Caki2 (cell line): ENCODE measurements at places on chromosomes 4 and X.
A peak's percentile ranks its signal among the peaks of the same experiment; 100 is the strongest.

DNA sequence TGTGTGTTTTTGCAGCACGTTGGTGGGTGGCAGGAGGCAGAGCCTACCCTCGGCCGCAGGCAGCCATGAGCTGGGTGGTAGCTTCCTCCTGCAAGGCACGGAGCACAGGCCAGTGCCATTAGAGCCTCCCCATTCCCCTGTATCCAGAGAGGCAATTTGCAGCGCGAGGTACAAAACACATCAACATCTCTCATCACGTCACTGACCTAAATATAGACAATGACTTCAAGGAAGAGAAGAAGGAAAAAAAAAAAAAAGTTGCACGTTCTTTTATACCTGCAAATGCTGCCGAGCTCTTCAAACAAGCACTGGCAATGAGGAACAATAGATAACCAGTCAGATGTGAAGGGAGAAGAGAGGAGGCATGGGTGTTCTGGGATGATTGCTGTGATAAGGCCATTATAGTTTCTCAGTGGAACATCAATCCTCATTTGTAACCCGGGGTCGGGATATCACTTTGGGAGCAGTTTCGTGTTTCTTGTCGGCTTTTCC, 159.9 kb downstream of the MGST2 start:
- no peak for DNase-seq

- no peak for DNase-seq
These were observed 29.0 kb downstream of the LRPAP1 start for GRCh38 chr4:3502941-3503936.

DNA sequence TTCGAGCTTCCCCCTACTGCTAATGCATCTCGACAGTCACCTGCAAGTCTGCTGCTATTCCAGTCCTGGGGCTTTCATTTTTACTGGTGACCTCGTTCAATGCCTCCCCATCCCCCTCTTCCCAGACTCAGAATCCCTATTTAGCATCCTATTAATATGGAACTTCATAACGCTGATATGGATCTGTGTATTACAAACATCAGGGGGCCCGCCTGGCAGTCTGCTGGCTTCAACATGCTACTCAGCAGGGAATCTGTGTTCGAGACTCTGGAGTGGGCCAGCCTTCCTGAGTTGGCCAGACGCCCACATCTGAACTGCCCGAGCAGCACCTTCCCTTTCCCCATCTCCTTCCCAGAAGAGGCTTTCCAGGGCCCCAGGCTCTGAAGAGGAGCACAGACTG, 173.9 kb upstream of the PPARGC1A start:
- no peak for DNase-seq

- DNase-seq: no peak
These were observed 1.7 kb downstream of the RNF175 start for GRCh38 chr4:153758136-153758535.

- DNase-seq: peak; percentile 23
These were observed 6.5 kb upstream of the PRKG2 start for GRCh38 chr4:81221303-81222081.

DNA sequence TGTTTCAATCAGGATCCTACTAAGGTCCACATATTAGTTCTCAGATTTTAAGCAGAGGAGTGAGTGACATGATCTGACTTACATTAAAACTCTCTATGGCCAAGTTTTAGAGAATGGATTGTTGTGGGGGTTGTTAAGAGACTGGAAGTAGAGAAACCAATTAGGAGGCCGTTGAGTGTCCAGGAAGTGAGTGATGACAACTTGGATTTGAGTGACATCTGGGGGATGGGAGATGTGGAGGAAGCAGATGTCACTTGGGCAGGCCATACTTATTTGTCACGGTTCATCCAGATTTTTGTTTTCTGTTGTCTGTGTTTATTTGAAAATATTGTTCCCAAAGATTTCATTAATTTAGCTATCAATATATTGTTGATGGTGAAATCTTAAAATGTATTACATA, 28.3 kb downstream of the ADD1 start:
- no peak for DNase-seq

DNA sequence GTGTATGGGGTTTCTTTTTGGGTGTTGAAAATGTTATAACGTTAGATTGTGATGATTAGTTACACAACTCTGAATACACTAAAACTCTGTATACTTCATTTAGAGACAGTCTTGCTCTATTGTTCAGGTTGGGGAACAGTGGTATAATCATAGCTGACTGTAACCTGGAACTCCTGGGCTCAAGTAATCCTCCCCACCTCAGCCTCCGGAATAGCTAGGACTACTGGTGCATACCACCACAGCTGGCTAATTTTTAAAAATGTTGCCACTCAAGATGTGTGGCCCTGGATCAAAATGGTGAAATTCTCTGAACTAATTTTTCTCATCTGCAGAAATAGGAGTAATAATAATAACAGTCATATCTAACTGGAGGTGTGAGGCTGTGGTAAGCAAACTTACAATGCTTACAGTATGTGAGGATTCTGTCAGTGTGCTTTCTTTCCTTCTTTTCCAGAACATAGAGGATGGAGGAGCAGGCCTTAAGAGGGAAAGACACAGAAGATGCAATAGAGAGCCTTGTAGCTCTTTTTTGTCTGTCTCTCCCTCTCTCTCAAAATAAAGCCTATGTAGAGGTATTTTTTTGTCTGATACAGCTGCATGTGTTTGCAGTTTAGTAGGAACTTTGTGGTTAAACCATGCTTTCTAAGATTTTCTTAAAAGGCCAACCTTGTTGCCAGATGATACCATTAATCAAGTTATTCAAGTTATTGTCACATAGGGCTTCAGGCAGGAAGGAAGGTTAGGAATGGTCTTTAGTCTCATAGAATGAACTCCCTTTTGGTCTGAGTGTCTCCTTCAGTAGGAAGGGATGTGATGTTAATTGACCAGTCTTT, 7.5 kb downstream of the ADD1 start:
- no peak for DNase-seq

DNA sequence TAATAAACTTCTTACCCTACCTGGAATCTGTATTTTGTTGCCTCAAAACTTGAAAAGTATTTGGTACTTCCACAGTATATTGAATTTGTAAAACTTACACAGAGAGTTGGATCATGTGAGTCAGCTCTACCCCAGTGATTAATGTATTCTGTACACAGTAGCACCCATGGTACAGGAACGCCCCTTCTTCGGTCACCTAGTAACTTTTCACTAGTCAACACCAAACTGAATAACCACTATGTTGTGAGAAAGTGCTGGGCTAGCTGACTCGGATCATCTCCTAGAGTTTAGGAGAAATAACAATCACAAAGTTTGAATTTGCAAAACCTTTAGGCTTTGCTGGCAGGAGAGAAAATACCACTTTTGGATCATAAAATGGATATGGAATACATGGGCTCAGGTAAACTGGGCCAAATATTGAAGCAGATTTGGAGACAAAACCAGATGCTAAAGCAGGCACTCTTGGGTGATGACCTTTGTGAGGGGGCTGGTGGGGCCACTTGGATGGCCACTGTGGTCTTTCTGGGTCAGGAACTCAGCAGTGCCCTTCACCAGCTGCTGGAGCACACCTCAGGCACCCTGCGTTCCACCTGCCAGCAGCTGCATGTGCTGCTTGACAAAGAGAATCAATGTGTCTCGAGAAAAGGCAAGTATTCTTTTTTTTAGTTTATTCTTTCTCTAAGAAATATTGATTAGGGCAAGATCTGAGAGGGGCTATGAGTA, at the start of gene DTHD1:
Gene DTHD1 (plus strand): TSS at position 233 of the 723 bp plus-strand sequence. CDS start 143 bp downstream, at position 376.
- DNase-seq: no peak
